ENCODE measurements at places on chromosomes 6 and 20. TPM values are rescaled to one million over a fixed set of nuclear protein-coding genes. Genes with fewer than 3 reads are reported as not detected.

The PACSIN1 gene
- total RNA-seq, result 2.5 TPM

The MROH8 gene
- total RNA-seq, result 8.4 TPM

- no peak for DNase-seq
Observed at GRCh38 chr6:168835991-168836390, 395.0 kb downstream of the SMOC2 start.

GRCh38 chr20:36177716-36178115 is 23.2 kb downstream of the EPB41L1 start:
- peak; percentile 20 for DNase-seq

- DNase-seq, result no peak
Observed at GRCh38 chr20:50659975-50660670, 31.2 kb downstream of the RIPOR3 start.

DNA sequence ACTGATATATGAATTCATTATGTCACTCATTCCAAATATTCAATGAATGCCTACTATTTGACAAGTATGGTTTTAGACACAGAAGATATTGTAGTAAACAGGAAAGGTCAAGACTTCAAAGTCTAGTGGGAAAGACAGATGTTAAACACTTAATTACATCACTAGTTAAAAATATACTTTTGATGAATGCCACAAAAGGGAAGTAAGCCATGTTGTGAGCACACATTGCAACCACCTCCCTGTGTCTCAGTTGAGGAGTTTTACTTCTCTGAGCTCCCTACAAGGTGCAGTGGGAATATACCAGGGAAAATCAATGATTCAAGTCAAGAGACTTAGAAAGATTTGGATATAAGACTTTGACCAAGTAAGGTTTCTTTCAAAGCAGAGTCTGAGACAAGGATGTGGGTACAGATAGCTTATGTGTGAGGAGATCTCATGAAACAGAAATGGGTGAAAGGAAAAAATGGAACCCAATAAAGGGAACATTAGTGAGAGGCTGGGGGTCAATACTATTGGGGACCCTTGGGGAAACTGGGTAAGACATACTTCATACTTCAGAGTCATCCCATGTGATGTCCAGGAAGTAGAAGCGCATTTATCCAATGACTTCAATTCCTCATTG is 503.7 kb downstream of the KIF16B start:
- no peak for DNase-seq

DNA sequence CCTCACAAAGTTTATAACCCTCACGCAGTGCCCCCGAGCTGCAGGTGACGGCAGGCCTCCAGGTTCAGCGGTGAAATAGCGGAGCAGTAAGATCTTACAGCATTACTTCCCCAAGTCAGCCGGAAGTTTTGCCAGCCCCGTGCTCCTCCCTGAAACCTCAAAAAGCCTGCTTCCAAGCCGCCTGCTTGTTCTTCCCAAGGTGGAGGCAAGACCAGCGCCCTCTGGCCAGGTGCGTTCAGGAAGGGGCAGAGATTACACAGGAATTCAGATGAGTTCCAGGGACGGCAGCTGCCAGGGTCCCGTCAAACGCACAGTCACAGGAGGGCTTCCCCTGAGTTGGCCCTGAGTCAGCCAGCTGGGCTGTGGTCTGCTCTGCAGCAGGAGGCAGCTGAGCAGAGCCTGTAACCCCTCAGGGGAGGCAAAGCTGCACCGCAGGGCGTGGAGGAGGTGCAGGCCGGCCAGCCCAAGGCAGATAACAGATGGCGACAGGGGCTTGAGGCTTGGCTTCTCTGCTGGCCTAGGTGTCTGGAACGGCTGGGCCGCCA is 124.1 kb upstream of the RPS6KA2 start:
- no peak for DNase-seq

GRCh38 chr6:3366596-3367413 is 90.0 kb downstream of the SLC22A23 start:
- no peak for DNase-seq

- no peak for DNase-seq
Observed at GRCh38 chr20:49281913-49282467, 4.1 kb upstream of the ZNFX1 start.

- no peak for DNase-seq
Observed at GRCh38 chr6:133467982-133468380, 226.8 kb downstream of the EYA4 start.

All from right cardiac atrium (tissue), 5 donors.